NB4 (cell line): ENCODE measurements at places on chromosomes 13 and 19.

- no peak for DNase-seq
These were observed 3.2 kb downstream of the LHFPL6 start for GRCh38 chr13:39599842-39600241.

- DNase-seq, result no peak
These were observed 7.0 kb downstream of the ARMC6 start for GRCh38 chr19:19040417-19040816.

- DNase-seq, result no peak
These were observed 203.6 kb upstream of the NBEA start for GRCh38 chr13:34738254-34738992.

DNA sequence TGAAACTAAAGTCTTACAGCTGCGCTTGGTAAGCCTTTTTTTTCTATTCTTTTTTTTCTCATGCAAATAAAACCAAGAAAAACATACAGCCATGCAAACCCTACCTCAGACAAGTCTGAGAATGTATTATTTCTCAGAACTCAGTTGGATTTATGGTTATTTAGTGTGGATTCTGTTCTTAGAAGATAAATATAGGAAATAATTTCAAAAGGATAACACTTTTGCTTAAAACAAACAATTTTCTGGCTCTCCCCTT lies 40.7 kb upstream of the TNFSF11 start:
- DNase-seq, result no peak

- DNase-seq, result no peak
These were observed at the start of gene CAPN12 for GRCh38 chr19:38744298-38744681. Gene CAPN12, minus strand, starts transcription at chr19:38744474. Its CDS starts 309 bp downstream, at chr19:38744165.

- DNase-seq, result no peak
These were observed 2.7 kb upstream of the CEBPG start for GRCh38 chr19:33370783-33371182.

- DNase-seq, result no peak
These were observed 17.1 kb downstream of the ZNRF4 start for GRCh38 chr19:5472286-5472685.

DNA sequence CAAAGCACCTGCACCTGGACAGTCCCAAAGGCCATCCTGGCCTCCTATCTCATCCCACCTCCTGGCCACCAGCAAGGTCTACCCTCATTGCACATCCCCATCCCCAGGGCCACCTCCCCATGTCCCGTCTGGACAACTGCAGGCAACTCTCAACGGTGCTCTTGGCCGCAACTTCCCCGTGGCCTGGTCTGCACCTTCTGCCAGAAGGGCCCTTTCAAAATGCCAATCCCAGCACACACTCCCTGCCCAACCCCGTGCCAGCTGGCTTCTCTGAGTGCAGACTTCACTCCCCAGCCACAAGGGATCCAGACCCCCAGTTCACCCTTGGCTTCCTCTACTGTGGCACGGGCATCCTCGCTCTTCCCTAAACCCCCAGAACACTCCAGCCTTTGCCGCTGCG lies 8.2 kb downstream of the PEPD start:
- DNase-seq, result no peak

DNA sequence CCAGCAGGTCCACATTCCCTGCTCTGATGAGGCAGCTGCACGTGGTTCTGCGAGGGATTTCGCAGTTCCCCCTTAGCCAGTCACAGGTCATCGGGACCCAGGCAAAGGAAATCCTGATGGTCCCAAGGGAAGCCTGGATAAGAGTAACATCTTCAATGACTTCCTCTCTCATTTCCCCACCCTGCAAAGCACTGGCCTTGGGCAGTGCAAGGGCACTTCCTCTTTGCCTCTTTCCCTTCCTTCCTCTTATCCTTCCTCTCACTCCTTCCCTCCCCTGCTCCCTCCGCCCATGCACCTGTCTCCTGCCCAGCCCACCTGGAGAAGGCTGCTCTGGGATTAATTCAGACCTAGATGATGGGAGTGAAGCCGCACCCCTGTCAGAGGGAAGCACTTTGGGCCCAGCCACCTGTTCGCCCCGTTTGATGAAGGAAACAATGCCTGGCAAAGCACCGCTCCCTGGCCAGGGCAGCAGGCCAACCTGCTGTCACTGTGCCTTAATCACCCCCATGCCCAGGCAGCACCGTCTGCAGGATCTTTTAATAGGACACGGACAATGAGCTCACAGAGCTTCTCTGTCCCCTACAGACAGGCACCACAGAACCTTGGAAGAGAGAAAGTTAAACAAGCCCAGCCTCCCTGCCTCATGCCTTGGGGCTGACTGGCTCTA lies 113.5 kb upstream of the PABPC3 start:
- peak; percentile 49 for DNase-seq

- no peak for DNase-seq
These were observed 332.4 kb upstream of the ZNF507 start for GRCh38 chr19:32012886-32013631.

DNA sequence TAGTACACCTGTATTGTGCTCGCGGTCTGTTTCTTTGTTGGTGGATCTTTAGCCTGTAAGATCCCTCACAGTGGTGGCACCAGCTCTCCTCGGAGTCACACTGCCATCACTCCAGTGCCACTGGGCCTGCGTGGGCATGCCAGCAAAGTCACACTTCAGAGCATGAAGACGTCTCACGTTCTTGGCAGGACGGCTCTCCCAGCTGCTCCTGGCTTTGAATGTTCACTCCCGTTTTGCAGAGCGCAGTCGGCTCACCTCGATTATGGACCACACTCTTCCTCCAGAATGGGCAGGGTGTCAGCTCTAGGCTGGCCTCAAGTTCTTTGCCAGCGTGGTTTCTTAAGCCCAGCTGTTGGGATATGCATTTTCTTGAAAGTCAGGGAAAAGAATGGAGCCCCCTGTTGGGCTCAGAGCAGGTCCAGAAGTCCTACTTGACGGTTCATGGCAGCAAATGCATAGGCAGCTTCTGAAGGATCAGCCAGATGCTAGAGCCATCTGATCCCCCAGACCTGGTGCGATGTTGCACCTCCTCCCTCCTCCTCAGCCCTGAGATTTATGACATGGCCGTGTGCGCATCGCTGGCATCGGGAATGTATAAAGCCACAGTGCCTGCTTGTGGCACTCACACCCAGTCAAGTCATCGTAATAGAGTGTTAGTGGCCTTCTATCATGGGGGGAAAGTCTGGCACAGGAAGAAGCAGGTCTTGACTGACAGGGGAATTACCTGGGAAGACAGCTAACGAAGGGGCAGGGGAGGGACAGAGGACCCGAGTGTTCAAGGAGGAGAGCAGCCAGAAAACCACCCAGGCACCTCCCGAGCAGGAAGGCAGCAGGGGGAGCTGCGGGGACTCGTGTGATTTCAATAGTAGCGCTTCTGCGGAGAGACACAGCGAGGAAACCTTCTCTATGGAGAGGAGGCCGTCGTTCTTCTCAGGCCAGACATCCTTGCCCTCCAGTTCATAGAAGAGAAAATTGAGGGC lies 40.2 kb upstream of the NPAS1 start:
- no peak for DNase-seq

DNA sequence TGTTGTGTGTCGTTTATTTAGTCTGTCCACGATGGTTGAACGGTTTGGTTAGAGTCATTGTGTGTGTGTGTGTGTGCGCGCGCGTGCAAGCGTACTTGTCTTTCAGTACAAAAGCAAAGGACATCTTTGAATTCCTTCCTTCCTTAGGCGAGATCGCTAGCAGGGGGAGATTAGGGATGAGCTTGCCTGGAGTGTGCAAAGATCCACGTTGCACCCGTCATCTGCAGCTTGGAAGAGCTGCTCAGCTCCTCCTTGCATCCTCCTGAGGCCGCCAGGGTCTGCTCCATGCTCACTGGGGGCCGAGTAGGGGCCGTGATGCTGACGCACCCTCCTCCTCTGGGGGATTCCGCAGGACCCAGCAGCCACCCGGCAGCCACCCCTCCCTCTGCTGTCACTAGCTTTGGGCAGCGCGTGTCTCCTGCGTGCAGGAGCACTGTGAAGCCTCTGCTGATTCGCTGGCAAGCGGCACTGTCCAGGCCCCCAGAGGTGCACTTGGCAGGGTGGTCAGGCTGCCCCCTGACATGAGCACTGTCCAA lies 137.3 kb downstream of the KDM4B start:
- DNase-seq, result no peak

DNA sequence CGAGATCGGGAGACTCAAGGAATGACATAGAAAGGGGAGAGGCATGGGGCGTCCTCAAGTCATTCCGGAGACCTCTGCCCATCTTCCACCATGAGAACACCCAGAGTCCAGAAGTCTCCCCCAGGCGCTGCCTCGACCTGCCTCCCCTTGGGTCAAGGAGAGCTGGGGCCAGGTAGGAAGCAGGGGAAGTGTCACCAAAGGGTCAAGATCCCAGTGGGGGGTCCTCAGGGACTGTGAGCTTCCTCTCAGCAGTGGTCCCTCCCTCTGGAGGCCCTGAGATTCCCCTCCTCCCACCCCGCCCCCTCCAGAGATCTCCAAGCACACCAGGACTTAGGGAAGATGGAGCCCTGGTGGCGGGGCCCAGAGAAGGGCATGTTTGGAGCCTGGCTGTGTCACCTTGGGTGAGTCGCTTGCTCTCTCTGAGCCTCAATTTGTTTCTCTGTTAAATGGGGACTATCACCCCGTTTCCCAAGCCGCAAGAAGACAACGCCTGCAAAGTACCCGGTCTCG lies 919 bp downstream of the DACT3 start:
- peak; percentile 62 for DNase-seq

- peak; percentile 28 for DNase-seq
These were observed 102.6 kb downstream of the LRCH1 start for GRCh38 chr13:46655377-46656180.

DNA sequence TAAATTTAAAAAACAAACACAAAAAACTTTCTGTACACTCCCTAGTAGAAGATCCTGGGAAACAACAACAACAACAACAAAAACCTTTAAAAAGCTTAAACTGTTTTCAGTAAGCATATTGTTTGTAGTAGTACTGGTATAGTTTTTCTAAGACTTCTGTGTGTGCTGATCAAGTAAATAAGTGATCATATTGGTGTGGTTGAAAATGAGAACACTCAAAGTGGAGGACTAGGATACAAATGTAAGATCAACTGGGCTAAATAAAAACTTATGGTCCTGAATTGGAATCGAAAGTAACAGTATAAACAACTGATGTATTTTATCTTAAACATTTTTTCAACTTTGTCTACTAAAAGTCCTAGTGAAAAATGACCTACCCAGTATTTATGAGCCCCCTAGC lies 135.5 kb downstream of the FOXO1 start:
- no peak for DNase-seq

DNA sequence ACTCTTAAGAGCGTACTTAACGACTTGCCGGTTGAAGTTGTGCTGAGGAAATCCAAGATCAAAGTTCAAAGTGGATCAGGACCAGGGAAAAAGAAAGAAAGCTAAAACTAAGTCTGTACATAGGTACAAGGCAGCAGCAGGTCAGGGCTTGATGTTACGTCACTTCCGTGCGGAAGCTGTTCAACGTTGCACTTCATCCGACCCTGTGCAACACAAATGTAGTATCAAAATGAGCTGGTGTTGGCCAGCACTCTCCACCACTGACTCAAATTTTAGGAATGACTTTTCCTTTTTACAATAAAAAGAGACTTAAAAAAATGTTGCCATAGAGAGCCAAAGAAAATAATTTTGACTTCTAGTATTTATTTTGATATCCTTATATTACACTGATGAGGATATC lies 1315.4 kb downstream of the EFNB2 start:
- no peak for DNase-seq

DNA sequence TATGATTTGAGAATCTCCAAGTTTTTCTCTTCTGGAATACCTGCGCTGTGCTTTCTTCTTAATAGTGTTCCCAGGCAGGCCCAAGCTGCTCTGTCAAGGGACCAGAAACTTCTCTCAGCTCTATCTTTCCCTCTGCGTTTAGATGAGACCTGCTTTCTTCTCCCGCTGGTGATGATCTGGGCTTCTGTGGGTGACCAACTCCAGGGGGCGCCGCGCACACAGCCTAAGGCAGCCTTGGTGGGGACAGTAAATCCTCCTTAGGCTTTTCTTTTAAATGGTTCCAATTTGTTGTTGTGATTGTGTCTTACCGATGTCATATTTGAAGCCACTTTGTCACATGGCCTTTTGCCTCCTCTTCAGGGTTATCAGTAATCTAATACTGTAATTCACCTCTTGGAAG lies 439.4 kb upstream of the KLF12 start:
- peak; percentile 25 for DNase-seq
